AML-193 (cell line): ENCODE measurements at places on chromosomes 7 and 10.

DNA sequence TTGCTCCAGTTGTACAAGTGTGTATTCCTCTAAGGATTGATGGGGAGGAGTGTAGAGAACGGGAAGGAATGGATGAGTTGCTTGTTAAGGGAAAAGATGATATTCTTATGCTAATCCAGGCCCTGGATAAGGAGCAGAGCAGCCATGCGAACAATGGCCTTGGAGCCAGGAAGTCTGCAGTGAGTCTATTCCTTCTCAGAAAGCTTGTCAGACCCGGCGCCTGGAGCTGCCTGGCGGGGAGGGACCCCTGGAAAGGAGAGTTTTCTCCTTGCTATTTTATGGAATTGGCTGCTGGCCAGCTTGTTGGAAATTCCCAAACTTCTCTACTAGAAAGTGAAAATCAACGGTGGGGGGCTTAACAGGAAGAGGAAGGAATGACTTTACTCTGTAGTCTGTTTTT, 89.1 kb downstream of the MMRN2 start:
- DNase-seq = no peak

GRCh38 chr7:603152-603951, 83.7 kb upstream of the PDGFA start:
- peak; percentile 4 for DNase-seq

- DNase-seq = no peak
Observed at GRCh38 chr7:142451296-142451695, 193.4 kb upstream of the PRSS58 start.

DNA sequence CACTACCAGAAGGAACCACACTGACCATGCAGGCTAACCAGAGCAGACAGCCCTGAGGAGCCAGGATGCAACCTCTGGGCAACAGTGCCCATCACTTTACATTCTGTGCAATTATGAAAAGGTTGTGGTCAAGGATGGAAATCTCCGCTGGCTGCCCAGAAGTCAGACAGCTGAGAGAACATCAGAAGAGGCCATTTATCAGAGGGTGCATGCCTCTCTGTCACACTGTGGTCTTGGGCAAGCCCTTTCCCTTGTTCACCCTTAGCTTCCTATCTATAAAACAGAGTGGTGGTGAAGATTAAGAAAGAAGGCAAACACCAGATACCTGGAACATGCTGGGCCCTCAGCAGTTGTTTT, 120.7 kb upstream of the GDF10 start:
- DNase-seq = no peak

- DNase-seq = no peak
Observed at GRCh38 chr10:130038611-130039109, 72.0 kb downstream of the C10orf143 start.

GRCh38 chr10:590721-591120, 98.7 kb downstream of the DIP2C start:
- DNase-seq = no peak

GRCh38 chr7:155391414-155391813, 66.5 kb upstream of the EN2 start:
- DNase-seq = no peak

DNA sequence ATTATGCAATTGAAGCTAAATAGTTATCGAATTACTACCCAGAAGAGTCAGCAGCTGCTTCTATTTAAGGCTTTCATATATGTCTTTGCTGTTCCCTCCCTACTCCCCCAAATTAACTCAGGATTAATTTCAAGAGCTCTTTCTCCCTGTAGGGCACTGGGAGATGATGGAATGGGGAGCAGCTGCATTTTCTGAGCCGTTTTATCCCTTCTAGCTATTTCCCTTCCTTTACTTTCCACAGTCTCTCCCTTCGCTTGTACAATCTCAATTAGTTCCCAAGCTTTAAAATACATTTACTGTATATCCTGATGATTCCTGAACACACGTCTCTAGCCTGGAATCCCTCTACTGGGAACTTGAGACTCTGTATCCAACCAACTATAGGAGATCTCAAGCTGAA, 19.8 kb upstream of the TSPAN12 start:
- DNase-seq = no peak

GRCh38 chr10:87916515-87916914, 53.1 kb downstream of the PTEN start:
- DNase-seq = no peak

DNA sequence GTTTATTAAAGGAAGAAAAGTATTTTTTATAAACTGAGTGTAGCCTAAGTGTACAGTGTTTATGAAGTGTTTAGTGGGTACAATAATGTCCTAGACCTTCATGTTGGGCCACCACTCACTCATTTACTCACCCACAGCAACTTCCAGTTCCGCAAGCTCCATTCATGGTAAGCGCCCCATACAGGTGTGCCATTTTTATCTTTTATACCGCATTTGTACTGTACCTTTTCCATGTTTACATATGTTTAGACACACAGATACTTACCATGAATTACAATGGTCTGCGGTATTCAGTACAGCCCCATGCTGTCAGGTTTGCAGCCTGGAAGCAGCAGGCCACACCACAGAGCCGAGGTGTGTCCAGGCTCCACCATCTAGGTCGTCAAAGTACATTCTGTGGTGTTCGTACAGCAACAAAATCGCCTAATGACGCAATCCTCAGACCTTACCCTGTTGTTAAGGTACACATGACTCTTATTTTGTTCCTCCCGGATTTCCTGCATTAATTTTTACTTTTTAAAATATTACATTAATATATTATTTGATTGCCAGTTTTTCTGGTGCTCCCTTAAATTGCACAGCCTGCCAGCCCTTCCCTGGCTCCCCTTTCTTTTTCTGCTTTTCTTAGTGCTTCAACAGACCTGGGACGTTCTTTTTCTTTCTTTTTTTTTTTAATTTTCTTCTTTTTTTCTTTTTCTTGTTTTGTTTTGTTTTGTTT, 881 bp upstream of the SSBP1 start:
- DNase-seq = peak; percentile 17

DNA sequence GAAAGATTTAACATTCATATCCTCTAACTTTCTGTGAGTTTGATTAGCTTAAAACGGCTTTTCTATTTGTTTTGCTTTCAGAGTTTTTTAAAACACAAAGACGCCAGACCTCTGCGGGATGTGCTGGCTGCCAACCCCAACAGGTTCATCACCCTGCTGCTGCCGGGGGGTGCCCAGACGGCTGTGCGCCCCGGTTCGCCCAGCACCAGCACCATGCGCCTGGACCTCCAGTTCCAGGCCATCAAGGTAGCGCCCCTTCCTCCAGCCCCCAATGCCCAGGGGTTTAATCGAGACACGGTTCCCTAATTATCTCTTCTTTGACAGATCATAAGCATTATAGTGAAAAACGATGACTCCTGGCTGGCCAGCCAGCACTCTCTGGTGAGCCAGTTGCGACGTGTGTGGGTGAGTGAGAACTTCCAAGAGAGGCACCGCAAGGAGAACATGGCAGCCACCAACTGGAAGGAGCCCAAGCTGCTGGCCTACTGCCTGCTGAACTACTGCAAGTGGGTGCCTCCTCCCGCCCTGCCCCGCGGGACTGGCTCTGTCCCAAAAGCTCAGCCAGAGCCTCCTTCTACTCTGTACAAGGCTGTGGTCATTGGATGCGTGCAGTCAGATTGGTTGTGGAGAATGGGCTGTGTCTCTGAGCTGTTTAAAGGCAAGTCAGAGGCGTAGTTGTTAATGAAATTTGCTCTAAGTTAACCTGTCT, 71.2 kb downstream of the TRRAP start:
- DNase-seq = no peak

DNA sequence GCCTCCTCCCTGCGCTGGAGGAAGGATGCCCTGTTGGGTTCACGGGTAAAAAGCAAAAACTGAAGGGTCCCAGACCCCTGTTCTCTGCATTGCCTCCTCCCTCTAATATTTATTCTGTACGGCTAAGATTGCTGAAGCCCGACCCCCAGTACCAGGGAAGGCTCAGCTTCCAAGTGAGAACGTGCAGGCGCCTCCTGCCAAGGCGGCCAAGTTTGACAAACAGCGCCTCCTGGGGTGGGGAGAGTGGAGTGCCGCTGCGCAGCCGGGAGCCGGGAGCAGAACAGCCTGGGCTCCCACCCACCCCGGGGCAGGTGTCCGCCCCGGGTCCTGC, 4.7 kb upstream of the EBF3 start:
- DNase-seq = no peak

- DNase-seq = no peak
Observed at GRCh38 chr7:414681-415560, 104.7 kb downstream of the PDGFA start.

DNA sequence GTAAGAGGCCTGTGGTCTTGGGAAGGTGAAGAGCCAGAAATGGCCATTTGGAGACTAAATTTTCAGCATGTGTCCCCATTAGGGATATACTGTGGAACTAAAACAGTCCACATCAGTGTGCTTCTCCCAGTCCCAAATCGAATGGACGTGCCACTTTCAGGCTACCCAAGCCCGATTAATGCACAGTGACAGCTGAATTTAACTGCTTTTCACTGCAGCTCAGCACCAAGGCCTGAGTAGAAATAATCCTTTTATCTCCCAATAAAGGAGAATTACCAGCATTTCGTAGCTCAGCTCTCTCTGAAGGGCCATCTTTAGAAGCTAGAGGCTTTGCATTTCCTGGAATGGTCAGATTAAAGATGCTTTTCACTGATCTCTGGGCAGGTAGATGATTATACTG, 183.3 kb downstream of the NPSR1 start:
- DNase-seq = no peak

DNA sequence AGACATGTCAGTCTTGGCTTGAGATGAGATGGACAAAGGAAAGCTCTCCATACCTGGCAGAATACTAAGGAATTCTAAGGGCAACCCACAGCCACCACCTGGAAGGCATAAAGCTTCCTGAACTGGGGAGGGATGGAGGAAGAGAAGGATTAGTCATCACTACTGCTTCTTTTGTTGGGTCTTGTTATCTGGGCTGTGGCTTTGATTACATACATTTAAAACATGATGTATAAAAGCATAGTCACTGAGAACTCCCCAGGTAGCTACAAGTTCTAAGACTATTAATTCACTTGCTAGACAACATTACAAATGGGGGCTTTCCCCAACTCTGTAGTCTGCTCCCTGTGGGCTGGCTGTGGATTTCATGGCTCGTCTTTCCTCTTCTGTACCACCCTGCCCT, 58.2 kb downstream of the RBM33 start:
- no peak for DNase-seq

- no peak for DNase-seq
Observed at GRCh38 chr7:29214816-29215215, 20.2 kb downstream of the CHN2 start.

DNA sequence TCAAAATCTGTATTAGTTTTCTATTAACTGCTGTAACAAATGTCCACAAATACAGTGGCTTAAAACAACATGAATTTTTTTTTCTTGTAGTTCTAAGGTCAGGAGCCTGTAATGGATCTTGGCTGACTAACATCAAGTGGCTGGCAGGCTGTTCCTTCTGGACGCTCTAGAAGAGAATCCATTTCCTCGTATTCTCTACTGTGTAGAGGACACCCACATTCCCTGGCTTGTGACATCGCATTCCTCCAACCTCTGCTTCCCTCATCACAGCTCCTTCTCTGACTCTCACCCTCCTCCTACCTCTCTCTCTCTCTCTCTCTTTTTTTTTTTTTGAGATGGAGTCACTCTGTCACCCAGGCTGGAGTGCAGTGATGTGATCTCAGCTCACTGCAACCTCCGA, 4.8 kb upstream of the CALHM1 start:
- DNase-seq = no peak

- no peak for DNase-seq
Observed at GRCh38 chr7:123974326-123974908, 49.4 kb downstream of the SPAM1 start.

DNA sequence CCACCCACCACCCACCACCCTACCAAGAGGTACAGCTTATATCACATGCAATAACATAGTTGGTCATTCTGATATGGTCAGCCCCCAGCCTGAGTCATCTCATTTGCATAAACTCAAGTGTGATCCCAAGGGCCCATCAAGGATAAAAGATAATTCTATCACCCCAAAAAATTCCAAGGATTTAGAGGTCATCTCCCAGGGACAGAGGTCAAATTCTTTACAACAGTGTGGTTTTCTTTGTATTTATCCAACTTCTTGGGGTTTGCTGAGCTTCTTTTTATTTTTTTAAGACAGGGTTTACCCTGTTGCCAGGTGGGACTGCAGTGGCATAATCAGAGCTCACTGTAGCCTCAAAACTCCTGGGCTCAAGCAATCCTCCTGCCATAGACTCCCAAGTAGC, 9.4 kb upstream of the GTPBP10 start:
- DNase-seq = no peak

DNA sequence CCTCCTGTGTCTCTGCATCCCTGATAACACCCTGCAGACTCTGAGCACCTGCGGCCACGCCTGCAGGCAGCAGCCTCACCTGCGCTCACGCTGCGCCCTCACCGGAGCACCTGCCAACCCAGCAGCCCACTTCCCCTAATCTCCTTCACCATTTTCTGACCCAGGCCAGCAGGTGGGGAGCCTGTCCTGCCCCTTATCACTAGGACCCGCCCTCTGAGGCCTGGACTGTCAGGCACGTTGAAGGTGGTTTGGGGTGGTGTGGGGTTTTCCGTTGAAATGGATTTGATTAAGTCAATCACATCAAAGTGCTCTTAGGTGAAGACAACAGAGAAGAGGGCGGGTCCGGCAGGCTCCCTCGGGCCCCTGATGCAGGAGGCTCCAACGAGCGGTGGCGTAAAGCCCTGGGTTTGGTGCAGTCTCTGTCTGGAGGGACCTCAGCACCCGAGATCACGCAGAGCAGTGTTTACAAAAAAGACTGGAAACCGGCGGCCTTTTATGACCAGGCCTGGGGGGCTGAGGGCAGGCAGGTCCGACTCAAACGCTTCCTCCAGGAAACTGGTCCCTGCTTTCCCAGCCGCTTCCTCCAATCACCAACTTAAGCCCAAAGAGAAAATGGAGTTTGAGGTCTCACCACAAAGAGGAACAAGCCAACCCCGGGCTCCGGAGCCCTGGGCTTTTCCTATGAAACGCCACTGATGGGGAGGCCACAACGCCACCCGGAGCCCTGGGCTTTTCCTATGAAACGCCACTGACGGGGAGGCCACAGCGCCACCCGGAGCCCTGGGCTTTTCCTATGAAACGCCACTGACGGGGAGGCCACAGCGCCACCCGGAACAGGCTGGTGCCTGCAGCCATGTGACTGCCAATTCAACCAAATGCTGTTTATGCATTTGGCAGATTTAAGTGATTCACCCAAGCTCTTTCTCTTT, 45.5 kb downstream of the DPYSL4 start:
- peak; percentile 54 for DNase-seq

- DNase-seq = no peak
Observed at GRCh38 chr7:99876491-99876890, 342 bp downstream of the OR2AE1 start.

DNA sequence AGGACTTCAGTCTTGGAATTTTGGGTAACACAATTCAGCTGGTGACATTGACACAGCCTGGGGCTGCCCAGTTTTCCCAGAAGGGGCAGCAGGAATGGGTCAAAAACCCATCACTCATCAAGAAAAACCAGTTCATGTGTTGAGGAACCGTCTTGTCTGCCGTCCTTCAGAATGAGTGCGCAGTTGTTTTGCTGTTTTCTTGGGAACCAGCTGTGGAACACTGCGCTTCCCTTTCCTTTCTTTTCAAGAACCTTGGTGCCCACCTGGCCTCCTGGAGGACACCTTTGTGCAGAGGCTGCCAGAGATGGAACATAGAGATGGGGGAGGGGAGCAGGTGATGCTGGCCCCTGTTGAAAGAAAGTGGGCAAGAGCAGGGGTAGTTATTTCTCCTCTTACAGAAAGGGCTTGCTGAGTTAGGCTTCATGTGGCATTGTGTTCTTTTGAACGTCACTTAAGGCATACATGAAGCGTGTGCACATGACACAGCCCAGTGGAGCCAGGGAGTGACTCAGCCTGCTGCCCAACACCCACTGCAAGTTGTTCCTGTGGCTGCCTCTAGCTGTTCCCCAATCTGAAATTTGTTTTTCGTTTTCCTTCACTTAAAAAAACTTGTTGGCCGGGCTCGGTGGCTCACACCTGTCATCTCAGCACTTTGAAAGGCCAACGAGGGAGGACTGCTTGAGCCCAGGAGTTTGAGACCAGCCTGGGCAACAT, 87.4 kb upstream of the TNS3 start:
- peak; percentile 12 for DNase-seq
